ENCODE measurements at places on chromosomes 4 and X.

GRCh38 chrX:123337886-123338639 lies 154.0 kb downstream of the GRIA3 start:
- DNase-seq, result no peak

- no peak for DNase-seq
These were observed 1591.7 kb upstream of the ADGRL3 start for GRCh38 chr4:59608466-59608865.

DNA sequence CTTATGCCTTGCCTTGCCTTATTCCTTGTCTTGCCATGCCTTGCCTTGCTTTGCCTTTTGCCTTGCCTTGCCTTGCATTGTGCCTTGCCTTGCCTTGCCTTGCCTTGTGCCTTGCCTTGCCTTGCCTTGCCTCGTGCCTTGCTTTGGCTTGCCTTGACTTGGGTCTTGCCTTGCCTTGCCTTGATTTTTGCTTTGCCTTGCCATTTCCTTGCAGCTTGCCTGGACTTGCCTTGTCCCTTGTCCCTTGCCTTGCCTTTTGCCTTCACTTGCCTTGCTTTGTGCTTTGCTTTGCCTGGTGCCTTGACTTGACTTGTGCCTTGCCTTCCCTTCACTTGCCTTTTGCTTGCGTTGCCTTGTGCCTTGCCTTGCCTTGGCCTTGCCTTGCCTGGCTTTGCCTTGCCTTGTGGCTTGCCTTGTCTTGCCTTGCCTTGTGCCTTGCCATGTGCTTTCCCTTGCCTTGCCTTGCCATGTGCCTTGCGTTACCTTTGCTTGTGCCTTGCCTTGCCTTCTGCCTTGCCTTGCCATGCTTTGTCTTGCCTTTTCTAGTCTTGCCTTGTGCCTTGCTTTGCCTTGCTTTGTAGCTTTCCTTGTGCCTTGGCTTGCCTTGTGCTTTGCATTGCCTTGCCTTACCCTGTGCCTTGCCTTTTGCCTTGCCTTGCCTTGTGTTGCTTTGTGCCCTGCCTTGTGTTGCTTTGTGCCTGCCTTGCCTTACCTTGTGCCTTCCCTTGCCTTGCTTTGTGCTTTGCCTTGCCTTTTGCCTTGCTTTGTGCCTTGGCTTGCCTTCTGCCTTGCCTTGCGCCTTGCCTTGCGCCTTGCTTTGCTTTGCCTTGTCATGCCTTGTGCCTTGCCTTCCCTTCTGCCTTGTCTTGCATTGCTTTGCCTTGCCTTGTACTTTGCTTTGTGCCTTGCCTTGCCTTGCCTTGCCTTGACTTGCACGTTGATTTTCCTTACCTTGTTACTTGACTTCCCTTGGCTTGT lies 92.8 kb downstream of the TAB3 start:
- no peak for DNase-seq

- no peak for DNase-seq
These were observed 40.0 kb downstream of the SH2D1A start for GRCh38 chrX:124386401-124386800.

Data from NCI-H1048 (cell line).